IMR-90 (cell line): ENCODE measurements at places on chromosomes 2 and 18. TPM values are rescaled to one million over a fixed set of nuclear protein-coding genes. Genes with fewer than 3 reads are reported as not detected.

RAPH1 gene
- 13.1 and 15.1 TPM in 2 replicates for total RNA-seq

AFF3 gene
- total RNA-seq, result 13.9 and 14.3 TPM in 2 replicates

RAB3GAP1 gene
- total RNA-seq, result 65.8 and 85.5 TPM in 2 replicates

AMER3 gene
- not detected in 2 replicates for total RNA-seq

EVA1A gene
- 89.2 and 93.7 TPM in 2 replicates for total RNA-seq

ARHGAP15 gene
- not detected in 2 replicates for total RNA-seq

ABCB11 gene
- not detected in 2 replicates for total RNA-seq

DNA sequence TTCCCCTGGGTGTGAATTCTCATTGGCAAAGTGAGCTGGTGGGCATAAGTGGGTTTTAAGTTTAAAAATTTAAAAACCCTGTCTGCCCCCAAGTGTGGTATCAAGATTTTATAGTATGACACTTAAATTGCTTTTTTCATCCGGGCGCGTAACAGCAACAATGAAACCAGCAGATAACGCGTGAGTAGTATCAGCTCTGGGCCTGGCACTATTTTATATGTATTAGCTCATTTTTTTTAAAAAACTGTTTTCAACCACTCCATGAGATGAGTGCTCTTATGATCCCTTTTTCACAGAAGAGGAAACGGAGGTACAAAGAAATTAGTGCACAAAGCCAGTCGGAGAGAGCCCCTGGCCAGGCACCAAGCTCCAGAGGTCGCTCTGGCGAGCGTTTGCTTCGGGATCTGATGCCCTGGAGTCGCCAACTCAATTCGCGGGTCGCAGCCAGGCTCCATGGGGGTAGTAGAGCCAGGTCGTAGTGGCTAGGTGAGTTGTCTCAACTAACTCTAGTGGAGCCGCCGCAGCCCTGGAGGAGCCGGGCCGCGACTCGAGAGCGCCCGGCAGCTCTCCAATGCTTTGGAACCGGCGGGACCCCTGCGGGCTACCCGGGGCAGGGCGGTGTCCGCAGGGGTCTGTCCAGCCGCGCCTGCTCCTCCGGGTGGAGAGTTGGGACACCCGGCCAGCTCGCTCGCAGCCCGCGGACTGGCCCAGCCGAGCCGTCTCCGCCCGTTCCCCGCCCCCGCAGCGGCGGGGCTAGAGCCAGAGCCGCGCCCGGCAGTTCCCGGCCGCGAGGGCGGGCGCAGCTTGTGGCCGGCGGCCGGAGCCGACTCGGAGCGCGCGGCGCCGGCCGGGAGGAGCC, at the start of gene IL1R1:
TSS of gene IL1R1 (plus strand) at position 777 of the 859 bp plus-strand sequence. CDS start 14,979 bp downstream, outside the sequence.
- DNase-seq, result peak; percentile 80

GRCh38 chr2:96265349-96265839, 403 bp downstream of the TMEM127 start:
- no peak for DNase-seq

DNA sequence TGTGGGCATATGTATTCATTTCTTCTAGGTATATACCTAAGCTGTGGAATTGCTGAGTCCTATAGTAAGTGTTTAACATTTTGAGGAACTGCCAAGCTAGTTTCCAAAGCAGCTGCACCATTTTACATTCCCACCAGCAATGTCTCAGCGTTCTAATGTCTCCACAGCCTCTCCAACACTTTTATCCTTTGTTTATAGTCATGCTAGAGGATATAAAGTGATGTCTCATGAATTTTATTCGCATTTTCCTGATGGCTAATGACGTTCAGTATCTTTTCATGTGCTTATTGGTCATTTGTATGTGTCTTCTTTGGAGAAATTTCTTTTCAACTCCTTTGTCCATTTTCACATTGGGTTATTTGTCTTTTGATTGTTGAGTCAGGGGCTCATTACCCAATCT, 295.2 kb downstream of the NCKAP5 start:
- DNase-seq, result peak; percentile 37

- DNase-seq, result no peak
Measured at GRCh38 chr18:58188996-58189395, 145.0 kb downstream of the NEDD4L start.

DNA sequence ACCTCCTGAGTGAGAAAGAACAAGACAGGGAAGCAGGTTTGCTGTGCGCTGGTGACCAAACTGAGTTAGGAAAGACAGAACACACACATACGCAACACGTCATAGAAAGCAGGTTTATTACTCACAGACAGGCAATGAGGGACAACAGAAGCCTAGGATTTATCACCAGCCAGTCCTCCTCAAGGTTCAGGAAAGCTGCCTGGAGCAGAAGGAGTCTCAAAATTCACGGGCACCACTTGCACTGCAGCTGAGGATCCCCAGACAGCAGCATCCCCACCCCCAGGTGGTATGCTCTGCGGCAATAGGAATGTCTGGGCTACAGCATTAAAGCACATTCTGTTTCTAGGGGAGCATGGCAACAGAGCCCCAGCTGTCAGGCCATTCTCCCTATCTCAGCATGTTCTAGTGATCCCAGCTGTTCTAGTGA, 284.4 kb upstream of the RGPD4 start:
- DNase-seq, result no peak

DNA sequence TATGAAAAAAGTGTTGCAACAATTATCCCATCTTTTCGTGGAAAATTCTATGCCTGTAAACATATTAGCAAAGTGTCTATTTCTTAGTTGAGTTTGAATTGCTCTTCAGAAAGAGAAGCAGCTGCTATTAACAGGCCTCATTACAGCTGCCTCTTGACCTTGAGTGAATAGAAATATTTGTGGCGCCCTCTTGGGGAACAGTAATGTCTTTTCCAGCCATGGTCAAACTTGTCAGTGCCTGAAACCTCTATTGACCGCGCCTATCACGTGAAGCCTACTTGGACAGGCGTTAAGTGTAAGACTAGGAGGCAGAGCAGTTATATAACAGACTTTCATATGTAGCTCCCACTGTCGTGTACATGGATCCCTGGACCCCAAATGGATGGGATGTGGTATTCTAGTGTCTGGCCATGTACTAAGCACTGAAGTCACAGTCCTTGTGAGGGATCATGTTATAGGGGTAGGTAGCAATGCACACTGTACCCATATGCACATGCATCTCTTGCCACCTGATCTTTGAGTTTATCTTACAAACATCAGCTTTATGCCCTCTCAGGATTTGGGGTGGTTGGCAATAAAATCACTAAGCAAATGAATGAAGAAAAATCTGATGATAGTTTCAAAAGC, 245.0 kb downstream of the PTGR3 start:
- DNase-seq, result peak; percentile 56

- no peak for DNase-seq
Measured at GRCh38 chr2:162704496-162704895, 134.1 kb downstream of the KCNH7 start.

DNA sequence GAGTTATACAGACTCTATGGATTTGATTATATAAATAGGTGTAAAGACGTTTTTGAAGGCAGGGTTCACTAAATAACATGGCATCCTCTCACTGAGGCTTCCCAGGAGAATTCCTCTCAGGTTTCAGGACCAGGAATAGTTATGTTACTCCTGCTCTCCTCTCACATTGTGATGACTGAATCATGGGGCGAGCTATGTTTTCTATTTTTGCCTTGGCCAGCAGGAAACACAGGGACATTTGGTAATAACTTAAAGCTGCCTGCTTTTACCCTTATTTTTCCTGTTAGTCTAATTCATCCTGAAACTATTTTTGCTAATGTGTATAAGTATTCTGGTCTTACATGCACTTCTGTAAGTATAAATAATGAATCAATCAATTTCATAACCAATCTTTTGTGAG, 115.3 kb upstream of the ITGB6 start:
- peak; percentile 80 for DNase-seq

DNA sequence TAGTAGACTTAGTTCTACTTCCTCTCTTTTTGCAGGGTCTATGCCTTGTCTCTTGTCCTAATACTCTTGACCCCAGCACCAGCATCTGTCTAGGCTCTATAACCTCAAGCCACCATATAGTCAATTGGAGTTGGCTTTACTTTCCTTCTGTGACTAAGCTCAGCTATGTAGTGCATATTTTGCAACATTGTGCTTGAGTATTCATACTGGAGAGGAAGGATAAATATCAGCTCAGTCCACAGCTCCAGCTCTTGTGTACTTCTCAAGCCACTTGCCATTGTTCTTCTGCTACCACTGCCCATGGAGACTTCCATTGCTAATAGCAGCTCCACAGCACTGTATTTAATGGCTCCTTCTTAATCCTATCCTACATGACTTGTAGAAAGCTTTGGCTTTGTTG, 35.5 kb upstream of the CD28 start:
- peak; percentile 53 for DNase-seq

DNA sequence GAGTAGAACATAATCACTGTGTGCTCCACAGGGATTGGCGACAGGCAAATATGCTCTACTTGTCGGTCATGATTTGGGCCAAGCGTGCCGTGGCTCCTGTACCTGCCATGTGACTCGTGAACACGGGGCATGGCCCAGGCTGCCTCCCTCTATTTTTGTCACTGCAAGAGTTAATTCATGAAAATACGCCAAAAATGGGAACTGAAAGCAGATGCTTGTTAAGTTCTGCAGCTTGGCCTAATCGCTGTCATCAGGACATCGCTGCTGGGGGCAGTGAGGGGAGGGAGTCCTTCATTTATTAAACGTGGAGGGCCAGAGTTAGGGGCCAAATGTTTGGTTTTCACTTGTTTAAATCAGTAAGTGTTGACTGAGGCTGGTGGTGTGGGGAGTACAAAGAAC, 177.8 kb downstream of the BCL2 start:
- DNase-seq, result no peak

GRCh38 chr18:76307293-76307690, 187.8 kb downstream of the ZNF516 start:
- DNase-seq, result no peak

- DNase-seq, result peak; percentile 46
Measured at GRCh38 chr2:74548900-74549826, 4.6 kb downstream of the LOXL3 start.

DNA sequence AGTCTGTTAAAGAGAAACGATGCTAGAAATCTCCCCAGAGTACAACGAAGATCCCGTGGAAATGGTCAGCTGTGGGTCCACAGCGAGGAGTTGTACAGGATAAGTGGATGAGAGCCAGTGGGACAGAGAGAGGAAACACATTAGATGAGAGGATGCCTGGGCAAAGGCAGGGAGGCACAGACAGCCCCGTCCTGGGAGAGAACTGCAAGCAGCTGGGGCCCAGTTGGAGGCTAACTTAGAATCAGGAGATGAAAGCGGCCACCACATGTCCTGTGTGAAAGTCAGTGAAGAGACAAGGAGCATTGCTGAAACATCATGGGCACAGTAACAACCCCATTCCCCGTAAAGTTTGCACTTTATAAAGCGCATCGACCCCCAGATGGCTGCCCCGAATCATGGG, 157.5 kb downstream of the RAPGEF4 start:
- no peak for DNase-seq

GRCh38 chr2:5325523-5325922, 366.7 kb upstream of the SOX11 start:
- DNase-seq, result no peak

GRCh38 chr18:37871561-37871960, 306.0 kb upstream of the CELF4 start:
- no peak for DNase-seq

DNA sequence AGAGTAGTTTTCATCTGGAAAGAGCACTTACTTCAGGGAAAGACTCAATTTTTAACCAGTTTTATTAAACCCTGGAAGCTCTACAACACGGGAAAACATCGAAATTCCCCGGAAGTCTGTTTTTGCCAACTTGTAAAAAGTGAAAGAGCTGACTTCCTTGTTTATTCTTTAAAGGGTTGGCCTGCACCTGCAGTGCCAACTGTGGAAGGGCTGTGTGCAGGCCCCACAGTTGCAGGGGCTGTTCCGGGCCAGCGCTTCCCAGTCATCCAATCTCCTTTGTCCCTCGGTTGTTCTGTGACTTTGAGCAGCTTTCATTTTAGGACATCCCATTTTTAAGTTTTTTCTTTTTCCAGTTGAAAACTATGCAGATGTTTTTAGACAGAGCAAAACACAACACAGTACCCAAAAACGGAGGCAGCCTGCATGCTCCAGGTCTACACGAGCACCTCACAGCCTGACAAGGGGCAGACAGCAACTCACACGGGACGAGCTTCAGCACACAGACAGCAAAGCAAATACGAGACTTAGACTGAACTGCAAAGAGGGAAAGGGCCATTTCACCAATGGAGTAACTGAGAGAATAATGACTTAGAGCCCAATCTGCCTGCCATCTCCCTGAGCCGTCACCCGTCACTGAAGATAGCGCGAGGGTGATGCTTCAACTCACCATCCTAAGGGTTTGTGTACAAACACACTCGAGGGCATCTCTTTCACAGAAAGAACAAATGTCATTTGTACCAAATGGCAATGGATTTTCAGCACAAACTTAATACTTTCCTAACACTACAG, 70.6 kb downstream of the EMILIN2 start:
- no peak for DNase-seq

DNA sequence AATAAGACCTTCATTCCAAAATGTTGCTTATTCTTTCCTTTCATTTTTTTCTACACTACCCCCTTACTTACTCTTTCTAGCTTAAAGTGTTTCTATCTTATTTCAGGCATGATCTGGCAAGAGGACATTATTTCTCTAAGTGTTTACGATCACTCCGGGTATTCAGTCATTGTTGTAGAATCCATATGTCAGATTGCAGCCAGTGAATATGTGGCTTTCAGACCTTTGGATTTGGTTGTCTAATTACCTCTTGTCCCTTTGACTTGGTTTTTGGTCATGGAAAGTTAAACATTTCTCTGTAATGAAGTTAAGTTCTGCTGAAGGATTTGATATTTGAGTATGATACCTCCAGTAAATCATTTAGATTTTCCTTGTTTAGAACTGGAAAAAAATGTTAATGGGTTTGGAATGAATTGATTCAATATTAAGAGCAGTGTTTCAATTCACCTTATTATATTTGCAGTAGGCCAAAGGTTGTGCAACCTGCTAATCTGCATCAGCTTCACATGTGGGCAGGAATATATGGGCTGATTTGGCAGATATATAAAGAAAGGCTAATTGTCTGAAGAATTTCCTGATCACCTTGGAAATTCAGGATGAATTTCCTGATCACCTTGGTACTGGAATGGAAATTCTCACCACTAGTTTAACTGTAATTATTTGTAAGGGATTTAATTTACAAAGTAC, 154.9 kb downstream of the PRPF40A start:
- DNase-seq, result no peak

DNA sequence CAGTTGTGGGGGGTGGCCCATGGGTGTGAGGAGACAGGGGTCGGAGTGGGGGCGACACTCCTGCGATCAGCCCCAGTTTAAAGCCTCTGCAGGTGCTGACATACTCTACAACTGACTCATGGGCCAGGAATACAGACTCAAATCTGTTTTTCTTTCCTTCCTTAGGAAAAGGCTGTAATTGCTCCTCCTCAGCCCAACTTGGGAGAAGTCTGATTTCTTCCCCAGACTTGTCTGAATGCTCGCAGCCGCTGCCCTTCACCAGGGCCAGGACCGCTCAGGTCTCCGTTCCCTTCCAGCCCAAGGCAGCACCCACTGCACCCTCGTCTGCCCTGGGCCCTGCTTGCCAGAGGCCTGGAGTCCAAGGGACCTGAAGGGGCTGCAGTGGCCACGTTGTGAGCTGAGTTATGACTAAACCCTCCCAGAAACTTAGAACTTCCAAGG, 41.3 kb downstream of the RHOB start:
- DNase-seq, result no peak

DNA sequence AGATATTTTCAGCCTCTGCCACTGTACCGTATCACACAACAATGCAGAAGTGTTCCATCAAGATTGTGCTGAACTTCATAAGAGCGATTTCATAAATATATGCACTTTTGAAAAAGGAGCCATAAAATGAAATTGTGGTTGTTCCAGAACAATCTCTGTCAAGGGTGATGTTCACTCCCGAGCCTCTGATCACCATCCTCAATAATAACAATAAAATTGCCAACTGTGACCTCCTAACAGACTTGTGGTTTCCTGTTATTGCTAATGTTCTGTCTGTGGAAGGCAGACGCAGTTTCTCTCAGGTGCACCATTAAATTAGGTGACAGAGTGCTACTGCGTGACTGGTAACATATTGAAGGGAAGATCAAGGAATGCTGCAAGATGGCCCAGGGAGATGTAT, 383.7 kb downstream of the SOCS6 start:
- DNase-seq, result no peak
